Stimulated activated CD8-positive, alpha-beta memory T cell treated with anti-CD3 and anti-CD28 coated beads, Interleukin-7, amount 100 ng/mL, for 4 hours (primary cell): ENCODE measurements at places on chromosomes 11 and 22.
A peak's percentile ranks its signal among the peaks of the same experiment; 100 is the strongest.

GRCh38 chr22:38696606-38697424, 3.9 kb downstream of the JOSD1 start:
- DNase-seq: peak; percentile 30

DNA sequence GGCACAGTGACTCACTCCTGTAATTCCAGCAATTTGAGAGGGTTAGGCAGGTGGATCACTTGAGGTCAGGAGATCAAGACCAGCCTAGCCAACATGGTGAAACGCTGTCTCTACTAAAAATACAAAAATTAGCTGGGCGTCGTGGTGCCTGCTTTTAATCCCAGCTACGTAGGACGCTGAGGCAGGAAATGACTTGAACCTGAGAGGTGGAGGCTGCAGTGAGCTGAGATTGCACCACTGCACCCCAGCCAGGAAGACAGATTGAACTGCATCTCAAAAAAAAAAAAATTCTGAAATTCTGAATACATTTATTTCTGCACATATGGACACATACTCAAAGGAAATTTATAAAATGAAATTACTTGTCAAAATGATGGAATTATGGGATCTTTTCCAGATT, 103.2 kb downstream of the GRIA4 start:
- no peak for DNase-seq

GRCh38 chr11:47565340-47566148, at the start of gene PTPMT1:
Gene PTPMT1, plus strand, starts transcription at chr11:47565599. Its CDS starts 24 bp downstream, at chr11:47565623.
- peak; percentile 55 for DNase-seq

DNA sequence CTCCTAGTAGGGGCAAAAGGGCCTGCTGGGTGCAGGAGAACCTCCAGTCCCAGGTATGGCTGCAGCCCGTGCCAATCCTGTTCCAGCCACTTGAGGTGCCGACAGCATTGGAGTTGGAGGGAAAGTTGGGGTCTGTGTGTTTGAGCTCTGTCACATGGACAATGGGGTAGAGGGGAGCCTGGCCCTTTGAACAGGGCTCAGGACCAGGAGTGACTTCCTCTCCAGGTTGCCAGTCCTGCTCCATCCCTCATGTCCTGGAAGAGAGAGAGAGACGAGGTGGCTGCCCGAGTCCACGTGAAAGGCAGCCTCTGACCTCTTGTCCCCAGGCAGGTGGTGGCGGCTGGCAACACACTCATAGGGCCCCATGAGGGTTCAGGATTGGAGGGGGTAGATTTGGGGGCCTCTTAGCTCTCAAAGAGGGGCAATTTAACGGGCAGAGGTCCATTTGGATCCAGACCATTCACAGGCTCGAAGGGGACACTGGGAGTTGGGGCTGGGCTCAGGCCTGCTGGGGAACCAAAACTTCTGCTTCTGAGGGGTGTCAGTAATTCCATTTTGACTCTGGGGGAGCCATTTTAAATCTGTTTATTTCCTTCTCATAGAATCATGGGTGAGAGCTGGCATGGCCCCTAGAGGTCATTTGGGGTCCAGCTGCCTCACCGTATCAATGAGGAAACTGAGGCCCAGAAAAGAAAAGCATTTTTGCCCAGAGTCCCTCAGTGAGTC, 4.1 kb downstream of the ADORA2A start:
- no peak for DNase-seq

GRCh38 chr11:14908214-14908880, 16.3 kb upstream of the CYP2R1 start:
- no peak for DNase-seq

- no peak for DNase-seq
Observed at GRCh38 chr11:120532082-120532831, 20.7 kb downstream of the GRIK4 start.

GRCh38 chr11:45798793-45799441, 6.0 kb upstream of the SLC35C1 start:
- DNase-seq: no peak
